ENCODE measurements at places on chromosomes 7 and 10.

DNA sequence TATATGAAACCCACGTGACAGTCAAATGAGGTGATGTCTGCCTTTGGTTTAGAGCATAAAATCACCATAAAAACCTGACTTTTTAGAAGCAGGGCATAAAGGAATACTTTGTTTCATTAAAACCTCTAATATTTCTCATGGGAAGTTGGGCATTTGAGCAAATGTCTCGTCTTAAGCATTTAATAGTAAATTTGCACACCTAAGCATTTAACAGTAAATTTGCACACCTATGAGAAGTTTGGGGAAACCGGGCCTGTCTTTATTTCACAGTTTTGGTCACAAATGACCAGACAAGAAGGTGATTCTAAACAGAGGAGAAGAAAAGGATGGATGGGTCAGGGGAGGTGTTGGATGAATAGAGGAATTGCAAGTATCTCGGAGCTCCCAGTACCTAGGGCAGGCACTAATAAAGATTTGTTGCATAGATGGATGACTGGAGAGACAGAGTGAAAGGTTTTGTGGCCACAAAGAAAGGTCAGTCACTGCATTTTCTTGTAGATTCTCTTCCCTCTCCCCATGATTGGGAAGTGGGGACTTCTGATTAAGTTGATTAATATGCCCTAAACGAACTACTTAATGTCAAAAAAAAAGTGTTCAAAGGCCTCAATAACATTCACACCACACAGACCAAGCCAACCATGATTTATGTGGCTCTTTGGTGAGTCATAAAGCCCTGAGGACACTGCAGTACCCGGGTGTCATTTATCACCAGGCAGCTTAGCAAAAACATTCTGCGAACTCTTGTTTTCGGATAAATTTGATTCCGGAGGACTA, 158.2 kb downstream of the SPAG6 start:
- no peak for DNase-seq

DNA sequence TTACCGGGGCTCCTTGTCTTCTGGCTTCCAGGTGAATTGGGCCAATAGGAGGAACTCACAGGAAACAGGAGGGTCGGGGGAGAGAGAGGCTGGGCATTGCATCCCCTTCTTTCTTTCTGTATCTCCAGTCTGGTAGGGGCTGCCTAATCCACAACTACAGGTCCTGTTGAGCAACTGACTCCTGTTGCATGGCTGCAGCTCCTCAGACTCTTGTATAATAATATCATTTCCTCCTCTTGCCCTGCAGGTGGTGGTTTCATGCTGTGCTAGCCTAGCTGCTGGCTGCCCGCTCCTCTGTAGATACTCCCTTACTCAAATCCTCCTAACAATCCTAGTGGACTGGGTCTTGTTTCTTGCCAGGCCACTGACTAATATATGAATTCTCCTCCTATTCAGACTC, 276.5 kb upstream of the SMIM30 start:
- no peak for DNase-seq

DNA sequence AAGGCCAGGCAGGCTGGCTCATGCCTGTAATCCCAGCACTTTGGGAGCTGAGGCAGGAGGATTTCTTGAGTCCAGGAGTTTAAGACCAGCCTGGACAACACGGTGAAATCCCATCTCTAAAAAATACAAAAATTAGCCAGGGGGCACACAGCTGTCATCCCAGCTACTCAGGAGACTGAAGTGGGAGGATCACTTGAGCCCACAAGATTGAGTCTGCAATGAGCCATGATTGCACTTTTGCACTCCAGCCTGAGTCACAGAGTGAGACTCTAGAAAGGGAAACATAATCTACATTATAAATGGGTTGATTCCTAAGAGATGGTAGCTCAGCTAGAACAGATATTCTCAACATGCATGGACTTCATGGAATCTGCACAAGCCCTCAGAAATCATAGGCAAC, 6.3 kb upstream of the LIPF start:
- no peak for DNase-seq

DNA sequence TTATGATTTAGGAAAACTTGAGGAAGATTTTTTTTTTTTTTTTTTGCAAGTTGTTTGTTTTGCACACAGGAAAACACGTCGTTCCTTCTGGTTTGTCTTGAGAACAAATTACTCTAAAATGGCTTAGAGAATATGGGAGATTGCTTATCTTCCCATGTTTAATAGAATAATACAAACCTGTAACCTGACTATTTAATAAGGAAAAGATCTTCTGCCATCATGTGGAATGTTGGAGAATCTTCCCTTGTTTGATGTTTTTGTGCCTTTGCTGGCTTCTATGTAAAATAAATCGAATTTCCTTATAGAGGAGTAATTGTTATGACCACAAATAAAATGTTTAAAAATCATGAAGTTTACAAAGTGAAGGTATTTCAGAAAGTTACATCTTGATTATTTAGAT, 818.8 kb downstream of the GATA3 start:
- no peak for DNase-seq

DNA sequence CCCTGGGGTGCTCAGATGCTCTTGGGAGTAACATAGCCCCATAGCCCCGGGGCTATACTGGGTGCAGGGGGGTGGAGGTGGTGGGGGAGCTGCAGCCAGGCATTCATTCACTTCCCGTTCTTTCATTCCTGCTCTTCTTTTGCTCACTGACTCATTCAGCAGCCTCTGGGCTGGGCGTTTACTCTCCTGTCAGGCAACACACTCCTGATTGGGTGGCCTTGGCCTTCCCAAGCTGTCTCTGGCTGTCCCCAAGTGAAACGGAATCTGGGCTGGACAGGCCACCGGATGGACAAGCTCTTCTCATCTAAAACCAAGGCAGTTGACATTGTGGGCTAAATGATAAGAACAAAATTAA, 34.6 kb downstream of the CHST3 start:
- DNase-seq = no peak

DNA sequence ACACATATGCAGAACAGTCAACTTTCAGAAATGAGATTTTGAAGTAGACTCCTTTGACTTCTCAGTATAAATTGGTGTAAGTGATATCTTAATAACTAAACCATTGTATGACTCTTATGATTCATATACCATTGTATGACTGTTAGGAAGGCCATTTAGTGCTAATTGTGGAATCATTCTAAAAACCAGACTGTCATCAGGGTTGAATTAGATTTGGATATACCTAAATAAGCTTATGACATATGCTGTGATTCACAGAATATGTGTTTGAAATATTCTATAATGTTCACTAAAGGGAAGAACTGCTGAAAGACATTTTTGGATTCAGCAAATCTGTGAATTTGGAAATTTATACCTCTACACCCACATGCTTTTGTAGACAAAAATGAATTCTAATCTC, 438.1 kb downstream of the MDFIC start:
- no peak for DNase-seq

DNA sequence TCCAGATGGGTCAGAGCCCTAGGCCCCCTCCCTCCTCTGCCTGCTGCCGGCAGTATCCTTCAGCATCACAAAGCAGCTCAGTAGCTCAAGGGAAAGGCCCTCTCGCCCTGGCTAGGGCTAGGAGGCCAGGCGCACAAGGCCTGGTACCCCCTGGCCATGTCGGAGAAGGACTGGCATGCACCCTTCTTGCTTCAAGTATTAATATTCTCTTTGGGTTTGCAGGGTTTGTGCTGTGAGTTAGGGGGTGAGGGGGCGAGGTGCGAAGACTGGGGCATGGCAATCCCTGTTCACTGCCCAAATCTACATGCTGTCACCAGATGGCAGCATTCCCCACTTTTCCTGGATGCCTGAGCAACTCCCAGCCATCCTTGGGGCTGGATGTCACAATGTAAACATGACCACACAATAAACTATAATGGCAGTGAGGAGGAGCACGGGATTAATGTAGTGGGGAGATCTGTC, 105.2 kb downstream of the NEURL1 start:
- peak; percentile 70 for DNase-seq

- DNase-seq = no peak
Observed at GRCh38 chr10:96448021-96448457, 65.7 kb downstream of the TLL2 start.

DNA sequence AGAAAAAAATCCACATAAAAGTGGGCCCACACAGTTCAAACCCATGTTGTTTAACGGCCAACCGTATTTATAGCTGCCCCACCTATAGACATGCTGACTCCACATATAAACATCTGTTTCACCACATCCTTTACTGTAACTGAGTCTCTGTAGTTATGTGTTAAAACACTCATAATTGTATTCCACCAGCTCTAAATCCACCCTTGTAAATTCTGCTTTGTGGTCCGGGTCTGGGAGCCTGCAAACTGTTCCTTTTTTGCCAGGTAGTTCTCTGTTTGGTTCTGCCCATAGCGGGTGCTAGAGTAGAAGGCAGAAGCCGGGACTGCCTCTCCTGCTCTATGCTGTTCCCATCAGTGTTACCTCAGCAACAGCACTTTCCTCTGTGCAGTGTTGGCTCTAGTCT, 20.2 kb upstream of the FHIP2A start:
- DNase-seq = no peak

GRCh38 chr10:4343091-4343490, 482.9 kb upstream of the AKR1E2 start:
- DNase-seq = no peak

DNA sequence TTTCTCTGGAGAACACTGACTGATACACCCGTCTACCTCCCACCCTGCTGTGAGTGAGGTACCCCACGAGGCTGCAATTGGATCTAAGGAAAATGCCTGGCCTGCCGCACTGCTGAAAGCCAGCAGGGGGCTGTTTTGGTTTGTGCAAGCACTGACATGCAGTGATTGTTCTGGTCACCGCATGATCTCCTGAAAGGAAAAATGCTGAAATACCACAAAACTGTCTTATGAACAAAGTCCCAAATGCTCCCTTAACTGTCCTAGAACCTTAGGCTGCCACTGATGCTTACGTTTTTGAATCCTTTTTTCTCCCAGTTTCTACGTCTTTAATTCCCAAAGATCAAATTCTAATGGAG, 132.7 kb downstream of the JCAD start:
- no peak for DNase-seq

GRCh38 chr10:29131952-29132547, 156.8 kb upstream of the LYZL1 start:
- DNase-seq = no peak

DNA sequence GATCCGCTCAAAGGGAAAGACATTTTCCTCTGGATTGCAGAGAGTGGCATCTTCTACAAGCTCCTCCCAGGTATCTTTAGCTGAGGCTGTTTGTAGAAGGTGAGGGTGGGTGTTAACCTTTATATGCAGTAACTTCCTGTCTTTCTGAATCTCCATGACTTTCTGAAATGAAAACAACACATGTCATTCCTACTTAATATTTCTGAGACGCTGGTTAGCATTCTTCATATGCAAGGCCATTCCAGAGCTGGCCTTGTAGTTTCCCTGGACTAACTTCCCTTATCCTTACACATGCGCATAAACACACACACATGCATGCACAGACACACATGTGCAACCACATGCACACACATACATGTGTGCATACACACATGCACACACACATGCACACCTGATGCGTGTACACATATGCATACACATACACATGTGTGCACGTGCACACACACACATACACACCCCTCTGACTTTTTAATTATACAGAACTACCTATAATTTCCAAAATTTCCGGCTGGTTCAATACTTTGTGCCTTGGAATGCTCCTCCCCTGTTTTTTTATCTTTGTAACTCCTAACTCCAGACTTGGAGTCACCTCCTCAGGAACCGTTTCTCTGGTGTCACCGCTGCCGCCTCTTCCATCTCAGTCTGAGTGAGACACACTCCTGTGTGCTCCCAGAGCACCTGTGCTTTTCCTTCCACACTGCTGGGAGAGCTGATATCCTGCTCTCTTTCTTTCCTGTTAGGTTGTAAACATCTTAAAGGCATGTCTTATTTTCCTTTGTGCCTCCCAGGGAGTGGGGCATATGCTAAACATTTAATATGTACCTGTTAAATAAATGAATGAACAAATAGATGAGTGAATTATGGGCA, 55.2 kb downstream of the LRRC18 start:
- no peak for DNase-seq

DNA sequence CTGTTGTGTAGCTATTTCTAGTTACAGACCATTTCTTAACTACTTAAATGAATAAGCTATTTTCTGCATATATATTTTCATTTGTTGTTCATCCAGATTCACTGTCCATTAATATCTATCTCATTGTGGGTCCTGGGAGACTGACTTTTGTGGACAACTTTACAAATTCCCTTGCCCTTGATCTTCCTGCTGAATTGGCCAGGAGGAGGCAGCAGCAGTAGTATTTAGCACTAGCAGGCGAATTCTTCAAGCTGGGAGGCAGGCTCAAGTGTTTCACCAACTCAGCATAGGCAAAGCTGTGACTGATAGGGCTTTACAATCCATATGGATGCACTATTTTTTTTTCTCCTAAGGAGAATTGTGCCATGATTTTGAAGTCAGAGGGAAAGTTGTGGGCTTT, 461.0 kb upstream of the NRG3 start:
- no peak for DNase-seq

DNA sequence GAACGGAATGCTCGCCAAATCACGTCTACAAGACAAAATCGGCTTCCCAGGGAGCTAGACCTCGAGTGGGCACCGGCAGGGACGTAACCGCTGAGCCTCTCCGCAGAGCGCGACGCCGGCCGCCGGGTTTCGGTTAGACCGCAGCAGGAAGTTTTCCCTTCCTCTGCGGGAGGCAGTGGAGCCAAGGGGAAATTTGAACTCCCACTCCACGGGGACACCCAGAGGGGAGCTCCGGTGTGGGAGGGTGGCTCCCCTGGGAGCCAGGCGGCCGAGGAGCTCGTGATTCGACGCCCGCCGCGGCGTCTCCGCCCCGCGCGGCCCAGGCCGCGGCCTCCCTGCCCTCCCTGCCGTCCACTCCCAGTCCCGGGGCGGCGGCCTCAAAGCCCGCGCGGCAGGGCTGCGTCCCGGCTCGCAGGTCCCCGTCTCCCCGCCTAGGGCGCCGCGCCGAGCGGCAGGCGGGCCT, 426 bp downstream of the SYPL1 start:
- peak; percentile 48 for DNase-seq

DNA sequence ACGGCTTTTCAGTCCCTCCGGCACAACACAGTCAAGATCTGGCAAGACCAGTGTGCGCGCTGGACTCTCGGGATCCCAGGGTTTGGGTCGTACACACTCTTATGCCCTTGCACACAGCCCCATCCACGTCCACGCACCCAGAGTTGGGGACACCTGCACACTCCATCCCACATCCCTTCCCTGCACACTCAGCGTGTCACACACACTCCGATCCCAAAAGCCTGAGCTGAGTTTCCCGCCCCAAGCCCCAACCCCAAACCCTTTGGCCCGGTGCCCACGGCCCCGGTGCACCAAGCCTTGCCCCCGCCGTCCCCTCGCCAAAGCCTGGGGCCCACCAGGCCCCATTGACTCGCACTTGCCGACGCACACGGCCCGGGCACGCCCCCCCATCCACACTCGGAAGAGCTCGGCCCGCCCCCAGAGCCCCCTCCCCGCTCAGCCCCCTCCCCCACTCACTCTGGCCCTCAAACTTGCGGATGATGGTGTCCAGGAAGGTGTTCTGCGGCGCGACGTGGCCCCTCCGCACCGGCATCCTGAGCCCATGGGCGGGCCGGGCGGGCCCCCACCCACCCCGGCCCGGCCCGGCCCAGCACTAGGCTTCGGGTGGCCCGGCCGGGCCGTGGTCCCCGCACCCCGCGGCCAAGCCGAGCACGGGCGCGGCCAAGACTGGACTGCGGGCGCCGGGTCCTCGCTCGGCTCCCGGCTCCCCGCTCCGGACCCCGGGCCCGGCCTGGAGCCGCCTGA, 567 bp downstream of the KCNH2 start:
- no peak for DNase-seq

- DNase-seq = no peak
Observed at GRCh38 chr7:32005577-32005976, 64.6 kb downstream of the PDE1C start.
